ENCODE measurements at places on chromosomes 7 and 10.

- no peak for DNase-seq
Observed at GRCh38 chr10:22606164-22606614, 108.2 kb downstream of the PIP4K2A start.

GRCh38 chr10:93993782-93994437, at the start of gene PLCE1:
PLCE1 (plus strand) TSS chr10:93993931; CDS start chr10:94031047, 37,116 bp downstream.
- DNase-seq = peak; percentile 1

DNA sequence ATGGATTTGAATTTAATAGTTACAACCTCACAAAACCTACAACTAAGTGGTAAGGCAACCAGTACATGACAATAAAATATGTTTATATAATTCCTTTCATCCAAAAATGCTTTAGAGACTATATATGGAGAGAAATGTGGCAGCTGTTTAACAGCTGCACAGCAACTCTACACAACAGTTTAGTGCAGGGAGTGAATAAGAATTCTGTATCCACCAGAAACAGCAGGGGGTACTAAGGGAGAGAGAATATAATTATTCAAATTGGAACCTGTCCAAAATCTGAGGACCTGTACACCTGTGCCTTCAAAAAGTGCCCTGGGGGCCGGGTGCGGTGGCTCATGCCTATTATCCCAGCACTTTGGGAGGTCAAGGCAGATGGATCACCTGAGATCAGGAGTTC, 49.6 kb downstream of the POLL start:
- DNase-seq = peak; percentile 51

DNA sequence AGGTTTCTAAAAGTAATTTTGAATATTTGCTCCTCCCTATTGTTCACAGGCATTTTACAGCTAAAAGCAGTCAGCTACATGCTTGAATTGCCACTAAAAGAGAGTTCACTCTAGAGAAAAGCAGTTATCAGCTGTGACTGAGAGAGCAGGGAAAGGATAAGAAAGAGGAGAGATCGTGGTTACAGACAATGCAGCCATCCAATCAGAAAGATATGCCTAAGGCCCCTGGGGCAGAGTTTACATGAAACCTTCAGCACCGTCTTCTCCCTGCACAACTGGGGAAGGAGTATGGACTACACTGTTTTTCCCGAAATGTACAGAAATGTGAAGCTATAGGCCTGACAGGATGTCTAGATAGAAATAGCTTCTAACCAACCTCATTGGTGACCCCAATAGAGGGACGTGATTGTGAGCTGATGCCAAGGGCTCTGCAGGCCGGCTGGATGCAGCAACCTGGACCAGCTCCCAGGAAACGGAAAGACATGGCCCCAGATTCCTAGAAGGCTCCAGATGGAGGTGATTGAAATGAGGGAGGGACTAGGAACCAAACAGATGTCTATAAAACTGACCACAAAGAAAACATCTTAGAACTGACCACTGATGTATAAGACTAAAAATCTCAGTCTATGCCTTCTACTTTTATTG, 3.2 kb upstream of the VSTM4 start:
- no peak for DNase-seq

GRCh38 chr10:35889971-35890675, 248.0 kb upstream of the FZD8 start:
- DNase-seq = no peak

DNA sequence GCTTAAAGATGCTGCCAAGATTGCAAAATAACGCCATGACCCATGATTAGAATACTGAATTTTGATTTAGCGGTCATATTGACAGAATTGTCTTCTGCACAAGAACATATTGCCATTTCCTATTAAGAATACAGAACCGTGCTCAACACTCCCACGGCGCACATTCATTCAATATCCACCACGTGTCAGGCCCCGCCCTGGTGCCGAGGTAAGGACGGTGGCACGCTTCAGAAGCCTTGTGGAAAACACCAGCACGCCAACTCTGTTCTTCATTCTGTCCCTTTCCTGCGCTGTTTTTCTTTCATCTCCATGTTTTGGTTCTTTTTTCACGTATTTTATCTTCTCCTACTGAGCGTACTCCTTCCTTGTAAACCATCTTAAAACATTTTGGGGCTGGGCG, 189.3 kb downstream of the ZMYND11 start:
- DNase-seq = no peak

GRCh38 chr10:127614484-127615017, 65.4 kb downstream of the NPS start:
- no peak for DNase-seq

- DNase-seq = no peak
Observed at GRCh38 chr10:15300697-15301096, 70.4 kb downstream of the FAM171A1 start.

DNA sequence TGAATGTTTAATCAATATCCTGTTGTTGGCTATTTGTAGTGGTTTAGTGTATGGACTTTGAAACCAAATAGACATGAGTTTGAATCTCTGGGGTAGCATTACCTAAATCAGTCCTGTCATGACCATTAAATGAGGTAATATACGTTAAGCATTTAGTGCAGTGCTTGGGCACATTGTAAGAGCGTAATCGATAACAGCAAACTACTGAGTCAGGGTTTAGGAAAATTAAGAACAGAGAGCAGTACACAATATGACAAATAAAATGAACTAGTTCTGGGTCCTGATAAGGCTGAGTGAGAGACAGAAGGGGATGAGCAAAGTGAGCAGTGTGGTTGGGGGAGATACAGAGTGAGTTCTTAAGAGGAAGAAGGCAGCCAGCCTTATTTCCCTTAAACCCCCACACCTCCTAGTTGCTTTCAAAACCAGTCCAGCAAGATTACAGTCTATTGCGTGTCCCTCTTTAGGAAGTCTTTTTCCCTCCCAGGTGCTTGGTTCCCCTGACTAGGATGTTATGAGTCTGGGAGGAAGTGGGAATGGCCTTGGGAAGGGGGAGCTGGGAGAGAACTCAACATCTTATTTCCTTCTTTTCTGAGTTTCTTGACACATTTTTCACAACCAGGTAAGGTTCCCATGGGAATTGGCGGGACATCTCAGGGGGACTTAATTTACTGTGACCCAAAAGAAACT, 171.0 kb downstream of the SND1 start:
- DNase-seq = no peak

DNA sequence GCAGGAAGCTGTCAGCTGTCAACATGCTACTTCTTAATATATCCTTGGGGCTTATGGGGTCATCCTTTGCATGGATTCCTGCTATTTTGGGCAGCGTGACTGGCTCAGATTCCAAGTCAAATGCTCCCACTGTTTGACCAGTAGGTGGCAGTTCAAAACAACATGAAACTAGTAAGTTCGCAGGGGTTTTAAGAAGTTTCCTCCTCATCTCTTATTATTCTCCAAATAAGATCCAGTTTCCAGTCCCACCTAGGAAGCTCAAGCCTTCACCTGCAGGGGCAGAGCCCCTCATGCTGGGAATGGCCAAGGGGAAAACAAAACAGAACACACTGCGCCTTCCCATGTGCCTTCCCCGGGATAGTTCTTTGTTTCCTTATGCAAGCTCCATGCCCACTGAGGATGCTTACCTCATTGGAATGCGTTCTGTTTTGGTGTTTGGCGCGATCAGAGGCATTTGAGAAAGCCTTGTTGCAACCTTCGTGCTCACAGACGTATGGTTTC, 259.8 kb downstream of the GLI3 start:
- no peak for DNase-seq

DNA sequence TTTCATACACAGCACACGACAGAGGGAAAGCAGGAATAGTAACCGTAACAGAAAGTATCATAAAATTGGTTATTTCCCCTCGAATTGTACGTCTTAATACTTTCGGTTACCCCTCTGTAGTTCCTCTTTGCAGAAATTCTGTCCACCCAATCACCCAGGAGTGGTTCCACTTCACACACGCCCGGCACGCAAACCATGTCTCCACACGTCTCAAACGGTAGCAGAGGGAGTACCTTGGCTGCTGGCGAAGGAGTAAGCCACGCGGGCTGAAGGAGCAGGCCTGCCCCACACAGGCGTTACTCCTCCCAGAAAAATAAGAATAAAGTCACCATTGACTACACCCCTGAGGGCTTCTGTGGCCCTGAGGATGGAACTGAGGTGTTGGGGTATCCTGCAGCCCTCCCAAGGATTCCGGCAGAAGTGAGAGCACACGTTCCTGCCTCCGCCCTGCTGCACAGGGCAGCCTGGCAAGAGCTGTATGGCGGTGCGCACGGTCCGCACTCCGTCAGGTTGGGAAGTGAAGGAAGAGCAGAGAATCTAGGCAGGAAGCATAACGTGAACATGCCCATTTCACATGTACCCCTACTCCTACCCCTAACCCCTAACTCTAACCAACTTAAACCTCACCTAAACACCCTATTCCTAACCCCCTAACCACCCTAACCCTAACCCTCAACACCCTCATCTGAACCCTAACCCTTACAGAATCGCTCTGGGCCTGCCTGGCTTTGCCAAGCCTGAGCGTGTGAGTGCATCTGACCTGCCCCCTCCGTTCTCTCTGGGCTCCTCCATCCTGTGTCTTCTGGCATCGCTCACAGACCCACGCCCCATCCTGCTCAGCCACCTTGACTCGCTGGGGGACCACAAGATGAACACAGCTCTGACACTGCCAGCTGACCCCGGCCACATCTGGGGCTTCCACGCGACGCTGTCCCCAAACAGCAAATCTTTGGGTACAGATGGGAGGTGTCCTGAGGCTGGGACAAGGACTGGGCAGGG, 18.2 kb downstream of the GPR146 start:
- DNase-seq = no peak

GRCh38 chr10:81978238-81978637, 103.2 kb downstream of the NRG3 start:
- DNase-seq = no peak

DNA sequence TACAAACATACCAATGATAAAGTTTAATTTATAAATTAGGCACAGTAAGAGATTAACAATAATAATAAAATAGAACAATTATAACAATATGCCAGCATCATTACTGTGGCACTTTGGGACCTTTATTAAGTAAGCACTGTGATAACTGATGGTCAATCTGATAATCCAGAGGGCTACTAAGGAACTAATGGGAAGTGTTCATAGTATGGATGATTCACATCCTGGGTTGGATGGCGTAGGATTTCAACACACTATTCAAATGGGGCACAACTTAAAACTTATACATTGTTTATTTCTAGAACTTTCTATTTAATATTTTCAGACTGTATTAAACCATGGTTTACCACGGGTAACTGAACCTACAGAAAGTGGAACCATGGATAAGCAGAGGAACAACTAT, 90.8 kb downstream of the KIF20B start:
- no peak for DNase-seq

DNA sequence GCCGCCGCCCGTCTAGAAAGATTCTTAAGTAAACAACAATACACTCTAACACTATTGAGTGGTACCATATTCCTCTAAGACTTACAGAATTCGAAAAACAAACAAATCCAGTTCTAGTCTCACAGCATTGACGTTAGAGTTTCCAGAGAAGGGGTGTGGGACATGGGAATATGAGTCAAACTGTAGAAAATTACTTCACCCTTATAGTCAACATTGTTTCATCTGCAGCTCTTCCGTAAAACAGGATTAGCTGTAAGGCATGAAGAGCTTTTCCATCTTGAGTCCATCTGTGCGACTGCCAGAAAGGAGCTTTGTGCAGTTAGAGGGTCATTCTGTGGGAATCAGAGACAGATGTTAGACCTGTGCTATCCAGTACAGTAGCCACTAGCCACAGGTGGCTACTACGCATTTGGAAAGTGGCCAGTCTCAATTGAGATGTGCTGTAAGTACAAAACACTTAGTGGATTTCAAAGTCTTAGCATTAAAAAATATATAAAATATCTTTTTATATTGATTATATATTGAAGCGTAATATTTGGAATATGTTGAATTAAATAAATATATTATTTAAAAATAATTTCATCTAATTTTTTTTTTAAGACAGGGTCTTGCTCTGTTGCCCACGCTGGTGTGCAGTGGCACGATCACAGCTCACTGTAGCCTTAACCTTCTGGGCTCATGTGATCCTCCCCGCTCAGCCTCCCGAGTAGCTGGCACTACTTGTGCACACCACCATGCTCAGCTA, 79.8 kb upstream of the MPP7 start:
- DNase-seq = no peak

DNA sequence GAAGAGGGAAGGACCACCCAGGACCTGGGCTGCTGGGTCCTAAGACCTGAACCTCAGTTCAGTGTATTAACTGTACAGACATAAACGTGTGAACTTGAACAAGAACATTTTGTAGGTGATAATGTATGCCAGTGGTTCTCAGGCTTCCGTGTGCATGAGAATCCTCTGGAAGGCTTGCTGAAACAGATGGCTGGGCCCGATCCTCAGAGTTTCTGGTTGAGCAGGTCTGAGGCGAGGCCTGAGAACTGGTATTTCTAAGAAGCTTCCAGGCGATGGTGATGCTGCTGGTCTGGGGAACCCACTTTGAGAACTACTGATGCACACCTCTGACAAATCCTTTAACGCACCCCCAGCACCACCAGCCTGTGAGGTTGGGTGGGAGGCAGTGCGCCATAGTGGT, 70.4 kb downstream of the CDH23 start:
- no peak for DNase-seq

DNA sequence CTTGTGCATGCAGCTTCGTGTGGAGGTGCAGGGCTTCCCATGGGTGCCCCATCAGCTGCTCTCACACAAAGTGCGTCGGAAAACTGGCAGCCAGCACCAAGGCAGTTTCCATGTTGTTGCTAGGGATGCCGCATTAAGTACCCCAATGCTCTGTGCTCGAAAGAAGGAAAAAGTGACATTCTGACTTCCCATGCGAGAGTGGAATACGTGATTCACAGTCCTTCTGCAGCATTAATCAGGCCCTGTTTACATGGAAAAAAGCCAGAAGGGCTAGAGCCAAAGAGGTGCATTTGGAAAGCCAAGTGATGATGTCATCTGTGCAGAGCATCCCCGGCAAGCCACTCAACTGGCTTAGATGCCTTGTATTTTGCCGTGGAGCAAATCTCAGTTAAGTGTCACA, 258.3 kb downstream of the GATA3 start:
- no peak for DNase-seq

GRCh38 chr10:97399843-97400545, 1.1 kb downstream of the RRP12 start:
- no peak for DNase-seq

- DNase-seq = peak; percentile 23
Observed at GRCh38 chr7:149670288-149670687, 103.1 kb downstream of the ZNF467 start.

GRCh38 chr10:102455893-102456471, 4.6 kb upstream of the C10orf95 start:
- no peak for DNase-seq

DNA sequence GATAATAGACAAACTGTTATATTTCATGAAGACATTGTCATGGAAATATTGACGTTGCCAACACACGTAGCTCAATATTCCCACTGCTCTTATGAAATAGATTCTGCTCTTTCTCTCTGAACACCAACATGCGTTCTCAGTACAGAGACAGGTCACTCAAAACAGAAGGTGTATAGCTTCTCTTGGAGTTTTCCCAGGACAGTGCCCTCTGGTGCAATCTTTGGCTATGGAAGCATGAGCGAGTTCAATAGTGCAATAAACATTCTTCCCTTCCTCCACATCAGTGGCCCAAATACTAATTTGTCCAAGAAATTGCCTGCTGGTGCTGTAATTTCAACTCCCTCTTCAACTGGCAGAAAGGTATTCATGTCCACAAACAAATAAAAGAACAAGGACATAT, 145.3 kb downstream of the MAGI2 start:
- no peak for DNase-seq
